ENCODE measurements at places on chromosomes 1 and 21.

DNA sequence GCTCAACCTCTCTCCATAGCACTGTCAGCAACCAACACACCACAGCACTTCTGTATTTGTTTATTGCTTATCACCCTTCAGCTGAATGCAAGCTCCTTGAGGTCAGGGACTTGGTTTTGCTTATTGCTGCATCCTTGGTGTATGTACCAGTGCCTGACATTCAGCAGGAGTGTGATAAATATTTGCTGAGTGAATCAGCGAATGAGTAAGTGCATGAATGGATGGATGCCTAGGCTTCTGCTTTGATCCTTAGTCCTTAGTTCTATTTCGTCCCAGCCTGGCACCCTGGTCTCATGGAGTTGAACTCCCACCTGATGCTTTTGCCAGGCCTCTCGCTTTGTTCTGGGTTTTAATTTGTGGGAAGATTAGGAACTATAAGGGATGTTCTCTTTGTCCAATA lies 88.2 kb downstream of the ZSCAN20 start:
- no peak overlapping the region for H3K4me3 ChIP-seq
- H3K27me3 ChIP-seq = no peaks in the 10 kb centered on the region
- H3K4me1 ChIP-seq = no peaks in the 10 kb centered on the region
- no peaks in the 10 kb centered on the region for H3K36me3 ChIP-seq

DNA sequence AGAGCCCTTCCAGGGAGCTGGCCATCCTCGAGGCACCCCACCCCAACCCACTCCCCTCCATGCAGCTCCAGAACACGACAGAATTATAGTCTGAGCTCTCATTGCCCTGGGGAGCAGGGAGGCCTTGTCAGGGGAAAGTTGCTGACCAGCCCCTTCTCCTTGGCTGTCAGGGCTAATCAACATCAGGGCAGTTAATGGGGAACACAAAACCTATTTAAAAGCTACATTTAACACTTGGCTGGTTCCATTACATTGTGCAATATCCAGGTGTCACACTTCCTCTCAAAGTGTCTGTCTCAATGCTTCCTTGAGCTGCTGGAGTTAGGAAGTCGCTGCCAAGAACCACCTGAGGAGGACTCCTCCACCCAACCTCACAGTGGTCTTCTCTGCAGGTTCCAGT lies 111.8 kb upstream of the GRIK3 start:
- DNase-seq = no peak
- no peaks in the 10 kb centered on the region for H3K36me3 ChIP-seq
- no peak overlapping the region for H3K27ac ChIP-seq
- H3K4me3 ChIP-seq = no peak overlapping the region

GRCh38 chr1:170562646-170563338 lies 30.8 kb downstream of the GORAB start:
- H3K4me3 ChIP-seq = no peak overlapping the region
- H3K4me1 ChIP-seq = no peaks in the 10 kb centered on the region
- H3K27ac ChIP-seq = peak overlapping the region; percentile 55
- H3K27me3 ChIP-seq = no peaks in the 10 kb centered on the region
- H3K36me3 ChIP-seq = no peaks in the 10 kb centered on the region

- no peaks in the 10 kb centered on the region for H3K36me3 ChIP-seq
- no peaks in the 10 kb centered on the region for H3K27me3 ChIP-seq
- H3K27ac ChIP-seq = no peak overlapping the region
- peaks cover 5% of the 10 kb centered on the region for H3K4me1 ChIP-seq
- H3K4me3 ChIP-seq = no peak overlapping the region
- DNase-seq = no peak
Observed at GRCh38 chr21:44006656-44007055, 5.5 kb upstream of the TRAPPC10 start.

DNA sequence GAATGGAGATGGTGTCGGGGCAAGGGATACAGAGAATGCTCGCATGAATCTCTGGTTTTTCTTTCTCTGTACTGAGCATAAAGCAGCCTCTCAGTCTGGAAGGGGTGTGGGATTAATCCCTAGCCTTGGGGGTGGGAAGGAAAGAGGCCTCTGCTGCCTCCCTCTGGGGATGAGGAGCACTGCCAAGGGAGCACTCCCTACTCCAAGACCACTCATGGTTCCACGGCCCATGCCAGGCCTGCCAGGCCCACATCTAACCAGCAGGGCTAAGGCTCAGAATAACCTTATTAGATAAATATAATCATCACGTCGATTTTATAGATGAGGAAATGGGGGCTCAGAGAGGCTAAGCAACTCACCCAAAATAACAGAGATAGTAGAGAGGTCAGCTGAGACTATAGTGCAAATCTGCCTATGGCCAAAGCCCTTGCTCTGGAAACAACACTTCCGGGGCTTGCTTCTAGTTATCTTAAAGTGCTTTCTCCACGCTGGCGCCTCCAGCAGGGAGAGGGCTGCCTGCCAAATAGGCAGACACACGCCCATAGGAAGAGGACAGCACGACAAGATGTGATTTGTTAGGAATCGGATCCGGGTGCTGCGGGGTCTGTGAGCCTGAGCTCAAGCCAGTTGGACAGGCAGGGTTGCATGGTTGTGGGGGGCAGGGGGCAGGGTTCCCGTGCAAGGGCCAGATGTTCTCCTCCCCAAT lies 522 bp downstream of the TEX35 start:
- H3K27ac ChIP-seq = no peak overlapping the region
- H3K36me3 ChIP-seq = no peaks in the 10 kb centered on the region
- H3K27me3 ChIP-seq = no peaks in the 10 kb centered on the region
- no peaks in the 10 kb centered on the region for H3K4me1 ChIP-seq
- no peak overlapping the region for H3K4me3 ChIP-seq
- peak; percentile 51 for DNase-seq

DNA sequence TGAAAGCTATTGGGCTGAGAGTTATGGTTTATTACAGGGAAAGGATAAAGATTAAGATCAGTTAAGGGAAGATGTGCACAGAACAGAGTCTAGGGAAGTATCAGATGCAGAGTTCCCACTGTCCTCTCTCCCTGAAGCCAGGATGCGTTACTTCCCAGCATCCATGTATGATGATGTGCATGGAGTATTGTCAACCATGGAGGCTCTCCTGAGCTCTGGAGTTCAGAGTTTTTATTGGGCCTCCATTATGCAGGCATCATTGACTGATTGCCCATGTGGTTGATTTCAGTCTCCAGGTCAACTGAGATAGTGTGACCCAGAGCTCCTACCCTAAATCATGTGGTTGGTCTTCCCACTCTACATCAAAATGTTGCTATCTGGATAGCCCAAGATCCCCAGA lies 30.7 kb downstream of the SERINC2 start:
- H3K36me3 ChIP-seq = no peaks in the 10 kb centered on the region
- no peak overlapping the region for H3K4me3 ChIP-seq
- no peaks in the 10 kb centered on the region for H3K4me1 ChIP-seq
- H3K27me3 ChIP-seq = no peaks in the 10 kb centered on the region
- H3K27ac ChIP-seq = no peak overlapping the region

DNA sequence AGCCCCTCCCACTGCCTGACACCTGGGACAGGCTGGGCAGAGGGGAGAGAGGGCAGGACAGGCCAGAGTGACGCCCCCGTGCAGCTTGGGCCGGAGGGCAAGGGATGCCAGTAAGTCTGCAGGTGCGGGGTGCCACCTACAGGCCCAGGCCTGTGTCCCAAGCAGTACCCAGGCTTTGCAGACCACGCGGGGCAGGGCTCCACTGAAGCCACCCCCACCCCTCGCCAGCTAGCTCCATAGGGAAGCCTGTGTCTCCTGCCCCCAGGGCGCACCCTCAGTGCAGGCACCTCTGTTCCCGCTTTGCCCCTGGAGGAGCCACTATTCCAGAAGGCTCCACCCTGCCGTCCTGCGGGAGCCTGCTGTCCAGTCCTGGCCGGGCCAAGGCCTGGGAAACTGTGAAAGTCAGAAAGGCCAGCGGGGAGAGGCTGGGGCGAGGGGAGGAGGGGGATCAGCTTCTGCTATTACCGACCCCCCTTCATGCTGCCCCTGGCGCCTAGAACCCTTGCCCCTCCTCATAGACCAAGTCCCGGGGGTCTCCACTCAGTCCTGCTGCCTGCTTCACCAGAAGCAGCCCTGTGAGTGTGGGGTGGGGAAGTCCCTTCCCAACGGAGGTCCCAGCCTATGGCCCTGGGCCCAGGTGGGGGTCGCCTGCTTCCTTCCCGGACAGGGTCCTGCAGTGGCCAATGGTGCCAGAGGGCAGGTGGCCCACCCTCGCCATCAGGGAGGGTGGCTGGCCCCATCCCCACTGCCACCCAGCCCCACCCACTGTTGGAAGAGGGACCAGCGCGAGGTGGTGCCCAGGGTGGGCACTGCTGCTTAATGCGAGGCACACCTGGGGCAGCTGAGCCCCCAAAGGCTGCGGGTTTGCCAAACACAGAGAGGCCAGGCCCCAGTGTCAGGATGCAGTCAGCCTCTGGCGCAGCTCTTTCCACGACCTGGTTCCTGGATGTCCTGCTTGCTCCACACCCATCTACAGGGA lies 54.4 kb downstream of the KCNAB2 start:
- no peak overlapping the region for H3K27ac ChIP-seq
- H3K4me3 ChIP-seq = no peak overlapping the region
- DNase-seq = no peak

GRCh38 chr1:53687426-53687825 lies 51.5 kb downstream of the GLIS1 start:
- DNase-seq = no peak
- H3K4me3 ChIP-seq = no peak overlapping the region
- no peak overlapping the region for H3K27ac ChIP-seq
- no peaks in the 10 kb centered on the region for H3K4me1 ChIP-seq
- no peaks in the 10 kb centered on the region for H3K36me3 ChIP-seq

DNA sequence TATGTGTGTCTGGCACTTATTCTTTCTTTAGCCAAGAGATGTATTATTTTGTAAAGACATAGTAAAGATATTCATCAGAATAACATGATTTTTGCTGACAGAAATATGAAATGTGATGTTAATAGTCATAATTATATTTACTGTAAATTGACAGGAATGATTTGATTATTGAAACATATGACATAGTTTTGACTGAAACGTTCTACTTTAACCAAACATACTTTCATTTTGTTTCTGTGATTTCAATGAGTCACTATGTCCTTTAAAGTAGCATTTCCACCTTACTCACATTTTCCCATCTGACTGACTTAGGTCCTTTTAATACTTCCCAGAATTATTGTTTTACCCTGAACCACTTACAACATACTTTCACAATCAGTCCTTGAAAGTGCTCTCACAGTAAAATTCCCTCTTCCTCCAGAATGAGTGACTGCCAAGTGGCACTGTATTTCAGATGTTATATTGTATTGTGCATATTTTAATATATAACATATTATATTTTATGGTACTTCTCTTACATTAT lies 437.9 kb downstream of the NCAM2 start:
- H3K27ac ChIP-seq = no peak overlapping the region
- H3K4me3 ChIP-seq = no peak overlapping the region
- DNase-seq = no peak
- H3K27me3 ChIP-seq = no peaks in the 10 kb centered on the region
- no peaks in the 10 kb centered on the region for H3K36me3 ChIP-seq
- no peaks in the 10 kb centered on the region for H3K4me1 ChIP-seq

- H3K27ac ChIP-seq = no peak overlapping the region
- no peak overlapping the region for H3K4me3 ChIP-seq
- DNase-seq = peak; percentile 57
- H3K36me3 ChIP-seq = no peaks in the 10 kb centered on the region
- peaks cover 19% of the 10 kb centered on the region for H3K4me1 ChIP-seq
Observed at GRCh38 chr1:41371630-41372599, 10.7 kb downstream of the FOXO6 start.

DNA sequence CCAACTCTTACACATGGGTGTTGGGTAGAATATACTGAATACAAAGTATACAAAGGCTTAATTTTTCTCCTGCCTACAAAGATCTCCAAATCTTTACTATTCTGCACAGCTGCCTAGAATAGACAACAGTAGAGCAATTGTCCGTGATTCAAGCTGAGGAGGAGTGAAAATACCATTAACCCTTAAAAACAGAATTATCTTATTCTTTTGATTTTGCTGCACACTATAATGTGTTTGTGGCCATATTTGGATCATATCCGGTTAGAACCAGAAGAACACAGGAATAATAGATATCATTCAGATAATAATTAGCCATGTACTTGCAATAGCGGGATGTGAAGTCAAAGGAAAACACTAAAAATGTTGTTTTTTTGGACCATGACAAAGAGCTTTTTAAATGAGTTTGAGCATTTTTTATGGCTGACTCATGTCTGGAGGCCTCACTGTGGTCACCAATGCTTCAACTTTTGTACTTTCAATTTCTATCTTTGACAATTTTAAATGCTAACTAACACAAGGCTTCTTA lies 197.6 kb upstream of the FOXD3 start:
- H3K4me3 ChIP-seq = no peak overlapping the region
- DNase-seq = peak; percentile 9
- no peaks in the 10 kb centered on the region for H3K27me3 ChIP-seq
